GM12865 (cell line): ENCODE measurements at places on chromosomes 5 and 9.

GRCh38 chr5:170057311-170057710, 48.4 kb upstream of the FOXI1 start:
- DNase-seq, result no peak

DNA sequence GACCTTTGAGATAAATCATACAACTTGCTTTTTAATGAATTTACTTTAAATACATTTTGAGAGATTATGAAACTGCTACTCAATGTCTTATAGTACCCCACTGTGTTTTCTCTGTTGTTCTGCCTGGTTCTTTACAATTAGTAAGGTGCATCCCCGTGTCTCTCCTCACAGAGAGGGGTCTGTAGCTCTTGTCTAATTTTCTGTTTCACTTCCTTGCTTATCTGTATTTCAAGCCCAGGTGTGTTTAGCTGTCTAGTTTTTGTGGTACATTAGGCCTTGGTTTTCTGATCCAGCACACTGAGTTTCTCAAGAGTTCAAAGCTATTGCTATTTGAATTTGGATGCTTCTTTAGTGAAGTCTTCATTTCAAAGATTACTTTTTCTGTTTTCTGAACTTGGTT, 105.1 kb downstream of the MAST4 start:
- peak; percentile 18 for DNase-seq

GRCh38 chr5:24232929-24233498, 411.8 kb downstream of the CDH10 start:
- no peak for DNase-seq

DNA sequence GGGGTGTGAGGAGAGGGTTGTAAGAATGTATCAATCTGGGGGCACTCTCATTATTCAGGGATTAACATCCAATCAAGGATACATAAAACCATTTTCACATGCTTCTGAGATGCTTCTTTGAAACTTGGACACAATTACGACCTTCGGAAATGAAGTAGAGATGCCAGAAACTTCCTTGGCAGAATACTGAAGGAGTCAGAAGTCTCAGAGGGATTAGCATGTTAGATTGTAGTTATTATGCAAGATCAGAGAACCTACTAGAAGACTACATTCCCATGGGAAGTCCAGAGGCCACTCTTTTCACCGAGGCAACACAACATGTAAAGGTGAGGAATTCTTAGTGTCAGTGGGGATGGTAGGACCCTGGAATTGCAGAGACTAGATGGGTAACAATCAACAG, 5.1 kb upstream of the SLC22A4 start:
- no peak for DNase-seq

DNA sequence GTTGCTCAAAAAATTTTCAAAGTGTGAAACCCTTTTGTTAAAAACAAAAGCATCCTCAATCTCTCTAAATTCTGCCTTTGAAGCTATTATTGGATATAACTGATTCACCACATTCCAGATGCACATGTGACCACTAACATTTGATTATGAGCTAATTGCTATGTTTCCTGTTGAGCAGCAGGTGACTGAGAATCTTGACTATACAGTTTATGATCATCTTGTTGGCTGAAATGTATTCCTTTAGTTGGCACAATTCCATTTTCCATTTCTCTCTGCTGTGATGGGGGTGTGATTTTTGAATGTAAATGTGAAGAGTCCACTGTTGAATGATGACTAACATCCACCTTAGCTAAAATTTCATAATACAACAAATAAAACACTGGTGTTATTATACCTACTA, 10.7 kb downstream of the LYSMD3 start:
- DNase-seq, result no peak

- DNase-seq, result no peak
Observed at GRCh38 chr9:133099726-133100505, 21.1 kb downstream of the RALGDS start.

DNA sequence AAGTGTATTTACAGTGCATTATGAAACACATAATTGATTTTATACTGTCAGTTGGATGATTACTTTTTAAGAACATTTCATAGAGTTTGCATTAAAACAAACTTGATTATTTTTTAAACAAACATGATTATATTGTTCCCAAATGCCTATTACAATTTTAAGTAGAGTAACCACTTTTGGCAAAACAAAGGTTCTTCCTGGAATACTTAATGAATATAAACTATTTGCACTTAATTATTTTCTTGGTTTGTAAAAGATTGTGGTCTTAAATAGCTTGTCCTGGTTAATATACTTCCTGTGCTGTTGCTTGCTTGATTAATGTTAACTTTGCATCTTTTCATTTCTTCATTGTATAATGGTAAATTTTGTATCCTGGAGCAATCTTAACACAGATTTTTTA, 180.0 kb downstream of the CDH12 start:
- DNase-seq, result no peak

- no peak for DNase-seq
Observed at GRCh38 chr5:100562821-100563220, 27.6 kb downstream of the FAM174A start.

DNA sequence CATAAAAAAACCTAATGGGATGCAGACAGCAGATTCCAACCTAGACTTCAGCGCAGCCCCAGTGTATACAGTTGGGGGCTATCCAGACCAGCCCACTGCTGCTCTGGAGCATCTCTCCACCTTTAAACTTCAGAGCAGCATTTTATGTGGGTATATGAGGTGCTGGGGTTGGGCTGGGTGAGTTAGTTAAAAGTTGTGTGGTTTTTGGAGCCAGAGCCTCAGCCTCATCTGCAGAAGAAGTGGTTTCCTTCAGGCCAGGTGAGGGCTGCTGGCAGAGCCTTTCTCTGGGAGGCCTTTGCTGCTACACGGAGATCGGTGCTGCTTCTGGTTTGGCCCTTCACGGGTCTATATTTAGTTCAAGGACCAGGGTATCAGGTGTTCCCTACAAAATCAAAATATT, 228.3 kb downstream of the PDZD2 start:
- no peak for DNase-seq

DNA sequence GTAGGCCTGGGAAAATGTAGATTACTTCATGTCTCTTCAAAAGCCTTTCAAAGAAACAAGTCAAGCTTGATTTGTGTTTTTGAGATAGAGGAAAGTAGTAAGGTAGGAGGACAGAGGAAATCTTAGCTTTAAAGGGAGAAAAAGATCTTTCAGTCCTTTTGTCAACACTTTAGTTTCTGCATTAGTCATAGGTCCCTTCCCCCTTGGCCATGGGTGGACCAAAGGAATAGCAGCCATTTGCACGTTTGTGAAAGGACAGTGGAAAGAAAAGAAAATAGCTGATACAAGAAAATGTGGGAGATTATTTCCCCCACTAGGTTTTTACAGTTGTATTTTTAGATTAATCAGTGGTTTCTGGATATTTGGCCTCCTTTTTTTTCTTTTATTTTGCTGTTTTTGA, 121.9 kb upstream of the GRHPR start:
- DNase-seq, result peak; percentile 70

GRCh38 chr5:89397096-89397495, 514.1 kb upstream of the MEF2C start:
- peak; percentile 64 for DNase-seq

- DNase-seq, result no peak
Observed at GRCh38 chr5:135715267-135716055, 119.0 kb upstream of the SLC25A48 start.

DNA sequence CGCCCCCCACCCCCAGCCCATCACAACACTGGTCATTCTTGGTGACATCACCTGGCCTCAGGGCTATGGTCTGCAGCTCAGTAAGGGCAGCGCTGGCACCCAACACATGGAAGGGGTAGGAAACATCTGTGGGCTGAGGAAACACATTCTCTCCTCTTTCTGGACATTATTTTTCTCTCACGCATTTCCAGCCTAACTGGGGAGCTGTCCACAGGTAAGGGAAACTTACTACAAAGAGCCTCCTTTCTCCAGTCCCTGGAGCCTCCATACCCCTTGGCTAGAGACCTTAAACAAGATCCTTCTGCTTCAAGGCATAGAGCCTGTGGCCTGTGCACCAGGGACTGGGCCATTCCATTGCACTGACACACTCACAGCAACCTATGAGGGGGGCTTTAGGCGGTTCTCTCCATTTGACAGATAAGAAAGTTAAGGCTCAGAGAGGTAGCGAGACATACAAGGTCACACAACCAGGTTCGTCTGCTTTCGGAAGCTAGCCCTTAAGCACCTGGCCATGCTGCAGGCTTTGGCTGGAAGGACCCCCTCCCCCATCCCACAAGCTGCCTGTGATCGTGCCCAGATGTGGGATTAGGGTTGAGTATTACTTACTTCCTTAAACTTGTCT, 40.7 kb downstream of the CXXC5 start:
- DNase-seq, result no peak

- DNase-seq, result no peak
Observed at GRCh38 chr5:122310889-122311288, 1.1 kb upstream of the SNCAIP start.

DNA sequence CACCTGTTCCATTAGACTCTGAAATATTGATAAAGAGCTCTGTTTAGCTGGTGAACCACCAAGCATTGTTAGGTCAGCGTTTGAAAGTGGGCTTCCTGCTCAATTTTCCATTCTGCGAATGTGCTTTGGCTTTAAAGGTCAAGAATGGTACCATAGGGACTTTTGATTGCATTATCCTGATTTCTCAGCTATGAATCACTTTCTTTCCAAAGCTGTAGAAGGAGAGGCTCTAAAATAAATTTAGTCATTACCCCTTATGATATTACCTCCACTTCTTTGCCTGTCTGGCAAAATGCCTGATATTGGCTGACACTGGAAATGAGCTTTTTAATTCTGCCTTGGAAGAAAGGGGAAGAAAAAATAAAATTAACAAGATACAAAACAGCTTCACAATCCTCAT, 237.2 kb upstream of the CTNND2 start:
- DNase-seq, result no peak
